Activated naive CD4-positive, alpha-beta T cell (primary cell): ENCODE measurements at places on chromosomes 3 and 15.

DNA sequence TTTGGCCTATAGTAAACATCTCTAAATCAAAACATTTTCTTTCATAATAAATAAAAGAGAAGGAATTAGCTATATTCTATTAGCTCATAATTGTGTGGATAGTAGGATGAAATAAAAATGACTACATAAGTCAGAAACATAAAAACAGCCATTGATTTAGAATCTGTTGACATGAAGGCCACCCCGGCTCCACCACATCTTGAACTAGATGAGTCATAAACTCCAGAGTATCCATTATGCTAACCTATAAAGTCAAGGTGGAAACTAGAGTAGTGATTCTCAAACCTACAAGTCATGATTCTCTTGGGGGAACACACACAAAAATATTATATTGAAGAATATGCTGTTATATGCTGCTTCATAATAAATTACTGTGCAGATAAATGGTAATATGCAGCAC, 831.0 kb downstream of the TUSC7 start:
- DNase-seq: no peak

GRCh38 chr3:186997061-186997460, 66.7 kb downstream of the ST6GAL1 start:
- no peak for DNase-seq

GRCh38 chr3:151580591-151580990, 119.7 kb upstream of the IGSF10 start:
- DNase-seq: no peak

GRCh38 chr15:98207928-98208327, 247.4 kb downstream of the ARRDC4 start:
- no peak for DNase-seq

DNA sequence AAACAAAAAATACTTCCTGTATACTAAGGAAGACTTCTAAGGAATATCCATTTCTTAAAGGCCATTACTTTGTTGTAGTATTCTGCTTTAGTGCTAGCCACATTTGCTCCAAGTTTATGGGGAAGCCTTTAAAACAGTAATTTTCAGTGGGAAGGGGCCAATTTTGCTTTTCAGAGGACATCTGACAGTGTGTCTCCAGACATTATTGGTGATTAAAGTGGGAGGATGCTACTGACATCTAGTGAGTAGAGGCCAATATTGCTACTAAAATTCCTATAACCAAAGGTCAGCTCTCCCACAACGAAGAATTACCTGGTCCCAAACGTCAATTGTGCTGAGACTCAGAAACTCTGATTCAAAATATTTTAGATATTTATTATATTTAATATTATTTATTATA, 24.8 kb downstream of the SLC28A2 start:
- DNase-seq: no peak

- DNase-seq: no peak
Measured at GRCh38 chr15:70281261-70281810, 183.6 kb upstream of the TLE3 start.
